ENCODE measurements at places on chromosomes 2 and 18.

DNA sequence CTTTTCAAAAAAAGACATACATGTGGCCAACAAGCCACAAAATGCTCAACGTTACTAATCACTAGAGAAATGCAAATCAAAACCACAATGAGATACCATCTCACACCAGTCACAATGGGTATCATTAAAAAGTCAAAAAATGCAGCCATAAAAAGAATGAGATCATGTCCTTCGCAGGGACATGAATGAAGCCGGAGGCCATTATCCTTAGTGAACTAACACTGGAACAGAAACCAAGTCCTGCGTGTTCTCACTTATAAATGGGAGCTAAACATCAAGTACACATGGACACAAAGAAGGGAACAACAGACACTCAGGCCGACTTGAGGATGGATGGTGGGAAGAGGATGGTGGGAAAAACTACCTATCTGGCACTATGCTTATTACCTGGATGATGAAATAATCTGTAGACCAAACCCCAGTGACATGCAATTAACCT, 17.8 kb upstream of the ATL2 start:
- no peak for DNase-seq

DNA sequence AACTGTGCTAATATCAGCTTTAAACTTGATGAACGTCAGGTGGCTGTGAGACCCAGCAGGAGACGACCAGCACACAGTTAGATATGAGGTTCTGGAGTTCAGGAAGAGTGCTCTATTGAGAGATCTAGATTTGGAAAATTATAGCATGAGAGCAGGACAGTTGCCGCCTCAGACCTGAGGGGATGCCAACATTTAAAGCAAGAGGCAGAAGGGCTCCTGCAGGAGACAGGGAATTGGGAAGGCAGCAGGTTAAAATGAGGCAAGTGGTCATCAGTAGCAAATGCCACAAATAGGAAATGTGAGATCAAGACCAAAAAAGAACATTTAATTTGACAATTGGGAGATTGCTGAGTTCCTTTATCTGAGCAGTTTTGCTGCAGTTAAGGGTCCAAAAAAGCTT, 471.9 kb downstream of the TGIF1 start:
- no peak for DNase-seq

GRCh38 chr2:208515099-208515498, 108.5 kb downstream of the PTH2R start:
- DNase-seq: no peak

DNA sequence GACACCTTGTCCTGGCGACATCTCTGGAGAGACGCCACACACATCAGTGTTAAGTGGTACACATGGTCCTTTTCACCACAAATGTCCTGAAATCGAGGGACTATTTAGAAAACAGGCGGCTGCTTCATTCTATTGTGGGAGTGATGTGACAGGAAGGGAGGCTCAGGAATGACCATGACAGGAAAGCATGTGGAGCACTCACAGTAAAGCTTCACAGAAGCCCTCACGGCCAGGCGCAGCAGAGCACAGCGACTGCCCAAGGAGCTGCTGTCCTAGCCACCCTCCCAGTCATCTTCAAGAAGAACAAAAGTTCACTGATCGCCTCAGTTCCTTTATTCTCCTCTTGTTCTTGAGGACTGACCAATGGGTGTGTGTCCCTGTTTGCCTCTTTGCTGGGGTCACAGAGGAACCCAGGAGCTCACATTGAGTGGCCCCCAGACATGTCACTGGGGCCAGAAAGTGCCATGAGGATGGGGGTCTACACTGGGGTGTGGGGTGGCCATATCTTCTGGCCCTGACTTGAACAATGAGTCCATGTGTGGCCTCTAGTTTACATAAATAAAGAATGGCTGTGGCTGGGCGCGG, 84.6 kb upstream of the RANBP2 start:
- no peak for DNase-seq

- DNase-seq: no peak
These were observed 85.7 kb downstream of the PXDN start for GRCh38 chr2:1658394-1659151.

GRCh38 chr2:88561646-88562388, 65.4 kb downstream of the EIF2AK3 start:
- no peak for DNase-seq

DNA sequence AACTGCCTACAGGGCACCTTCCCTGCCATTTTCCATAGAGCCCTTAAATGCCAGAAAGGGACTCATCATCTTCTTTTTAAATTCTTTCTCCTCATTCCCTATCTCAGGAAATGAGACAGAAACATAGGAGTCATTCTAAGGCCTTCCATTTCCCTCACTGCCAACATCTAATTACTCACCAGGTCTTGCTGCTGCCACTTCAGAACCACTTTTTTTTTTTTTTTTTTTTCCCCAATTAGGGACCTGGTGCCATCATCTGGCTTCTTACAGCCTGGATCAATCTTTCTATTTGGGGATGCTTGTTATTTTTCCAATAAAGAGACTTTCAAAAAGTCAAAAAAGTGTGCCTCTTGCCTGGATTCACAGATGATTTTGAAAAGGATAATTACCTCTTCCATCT, 373.4 kb downstream of the LPIN1 start:
- no peak for DNase-seq

DNA sequence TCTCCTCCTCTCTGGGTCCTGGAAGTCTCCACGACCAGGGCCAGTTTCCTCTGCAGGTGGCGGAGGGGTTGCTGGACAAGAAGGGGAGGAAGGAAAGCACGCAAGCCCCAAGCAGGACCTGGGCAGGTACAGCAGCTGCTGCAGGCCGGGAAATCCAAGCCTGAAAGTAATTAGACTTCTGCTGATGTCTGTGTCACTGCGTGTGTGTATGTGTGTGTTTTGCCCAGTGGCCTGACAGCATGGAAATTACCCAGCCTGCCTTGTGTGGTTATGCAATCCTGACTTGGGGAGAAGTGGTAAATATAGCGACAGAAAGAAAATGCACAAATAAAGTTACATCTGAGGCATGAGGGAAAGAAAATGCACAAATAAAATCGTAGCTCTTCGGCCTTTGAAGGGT, 121.8 kb upstream of the ZBTB14 start:
- peak; percentile 59 for DNase-seq

- DNase-seq: no peak
These were observed 28.0 kb upstream of the KCMF1 start for GRCh38 chr2:84942964-84943421.

DNA sequence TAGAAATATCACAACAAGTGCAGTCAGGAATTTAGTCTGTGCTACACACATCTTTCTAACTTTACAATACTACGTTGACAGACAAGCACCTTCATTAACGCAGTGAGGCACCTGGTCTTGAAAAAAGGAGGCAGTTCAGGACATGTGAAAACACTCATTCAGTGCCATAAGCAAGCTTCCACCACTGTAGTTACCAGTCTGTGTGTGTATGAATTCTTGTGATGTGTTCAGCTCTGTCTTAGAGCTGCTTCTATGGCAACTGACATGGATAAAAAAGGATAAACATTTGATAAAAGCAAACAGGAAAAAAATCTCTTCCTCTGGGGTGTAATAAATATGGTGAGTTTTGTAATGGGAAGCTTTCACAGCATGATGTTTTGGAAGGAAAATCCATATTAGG, 623.8 kb upstream of the NXPH2 start:
- DNase-seq: no peak

DNA sequence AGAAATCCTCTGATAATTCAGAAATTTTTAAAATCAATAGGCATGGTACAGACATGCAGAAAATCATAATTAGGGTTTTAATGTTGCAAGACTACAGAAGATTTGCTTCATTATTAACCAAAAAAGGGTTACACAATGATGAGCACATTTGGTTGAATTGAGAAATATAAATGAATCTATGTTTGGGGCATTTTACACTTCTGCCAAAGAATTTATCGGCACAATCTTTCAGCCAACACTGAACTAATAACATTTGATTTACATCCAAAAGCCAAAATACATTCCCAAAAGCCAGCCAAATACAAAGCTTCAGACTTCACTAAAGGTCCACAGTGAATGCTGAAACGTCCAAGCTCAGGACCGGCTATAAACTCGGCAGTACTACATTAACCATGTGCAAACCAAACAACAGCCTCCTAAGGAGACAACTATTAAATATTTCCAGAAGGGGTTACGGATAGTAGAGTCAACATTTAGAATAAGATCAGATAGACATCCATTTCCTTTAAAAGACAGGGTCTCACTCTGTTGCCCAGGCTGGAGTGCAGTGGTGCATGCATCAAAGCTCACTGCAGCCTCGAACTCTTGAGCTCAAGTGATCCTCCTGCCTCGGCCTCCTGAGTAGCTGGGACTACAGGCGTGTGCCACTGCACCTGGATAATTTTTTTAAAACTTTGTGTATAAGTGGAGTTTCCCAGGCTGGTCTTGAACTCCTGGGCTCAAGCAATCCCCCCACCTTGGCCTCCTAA, 29.4 kb downstream of the SPRED2 start:
- no peak for DNase-seq

DNA sequence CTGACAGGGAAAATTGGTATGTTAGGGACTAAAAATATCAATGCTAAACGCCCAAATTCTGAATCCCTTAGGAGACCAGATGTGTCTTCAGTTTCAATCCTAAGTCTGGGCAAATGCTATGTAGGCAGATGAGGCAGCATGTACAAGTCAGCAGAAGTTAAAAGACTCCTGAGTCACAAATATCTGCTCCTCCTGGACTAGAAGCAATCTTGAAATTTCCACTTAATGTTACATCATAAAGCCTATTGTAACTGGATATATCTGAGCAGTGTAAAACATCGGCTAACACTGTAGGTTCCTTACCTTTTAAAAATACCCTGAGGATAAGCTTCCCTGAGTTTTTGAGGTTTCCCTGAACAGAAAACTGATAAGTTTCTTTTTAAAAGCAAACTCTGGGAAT, 1087.6 kb upstream of the PIK3C3 start:
- DNase-seq: no peak

GRCh38 chr18:48833701-48834412, 116.9 kb downstream of the SMAD7 start:
- DNase-seq: peak; percentile 51

DNA sequence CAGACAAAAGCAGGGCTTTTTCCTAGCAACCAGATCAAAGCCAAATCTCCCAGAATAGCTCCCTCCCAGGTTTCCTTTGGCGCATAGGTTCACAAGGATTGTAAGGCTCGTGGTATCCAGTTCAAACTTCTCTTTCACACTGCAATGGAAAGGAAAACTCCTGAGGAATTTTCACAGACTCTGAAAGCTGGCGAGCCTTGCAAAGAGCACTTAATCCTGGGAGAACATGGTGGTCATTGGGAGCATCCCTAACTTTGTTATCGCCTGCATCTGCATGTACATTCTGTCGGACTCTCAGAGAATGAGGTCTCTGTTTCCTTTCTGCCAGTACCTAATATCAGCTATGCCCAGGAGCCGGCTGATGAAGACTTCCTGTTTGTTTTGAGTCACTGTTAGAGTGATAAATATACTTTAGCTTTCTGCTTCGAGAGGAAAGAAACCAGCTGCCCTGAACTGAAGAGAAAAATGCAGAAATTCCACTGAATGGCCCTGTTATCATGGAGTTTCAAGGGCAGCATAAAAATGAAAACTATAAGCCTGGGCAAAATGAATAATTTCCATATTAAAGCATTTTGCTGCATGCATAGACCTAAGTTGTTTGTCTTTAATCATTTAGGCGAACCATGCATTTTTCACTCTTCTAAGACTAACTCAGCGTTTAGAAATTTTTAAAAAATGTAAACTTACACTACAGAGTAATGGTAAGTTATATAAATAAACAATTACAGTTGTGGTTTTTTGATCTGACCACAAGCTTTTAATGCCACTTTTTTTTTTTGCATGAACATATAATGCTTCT, 76.4 kb upstream of the ZEB2 start:
- DNase-seq: peak; percentile 71

GRCh38 chr2:88351249-88351601, 101.3 kb downstream of the FOXI3 start:
- DNase-seq: no peak

DNA sequence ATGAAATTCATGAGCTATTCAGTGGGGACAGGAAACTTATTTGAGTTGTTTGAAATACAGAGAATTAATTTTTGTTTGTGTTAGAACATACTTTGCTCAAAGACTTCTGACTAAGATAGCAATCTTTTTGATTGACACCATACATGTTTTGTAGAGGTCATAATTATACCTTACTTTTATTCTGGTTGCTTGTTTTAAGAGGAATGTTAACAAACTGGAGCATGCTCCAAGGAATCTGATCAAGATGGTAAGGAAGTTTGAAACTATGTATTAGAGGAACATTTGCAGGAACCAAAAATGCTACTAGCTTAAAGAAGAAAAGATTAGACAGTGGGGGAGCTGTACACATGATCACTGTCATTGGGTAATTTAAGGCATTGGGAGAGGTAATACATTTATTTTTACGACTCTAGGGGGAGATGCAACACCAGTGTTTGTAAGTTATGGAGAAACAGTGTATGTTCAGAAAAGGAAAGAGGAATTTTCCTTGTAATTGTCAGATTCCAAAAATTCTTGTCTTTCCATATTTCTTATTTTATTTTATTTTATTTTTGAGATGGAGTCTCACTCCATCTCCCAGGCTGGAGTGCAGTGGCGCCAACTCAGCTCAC, 8.0 kb downstream of the AGFG1 start:
- DNase-seq: peak; percentile 66

- DNase-seq: peak; percentile 51
These were observed 32.4 kb downstream of the TTLL4 start for GRCh38 chr2:218743068-218743467.

- no peak for DNase-seq
These were observed 560.6 kb downstream of the SLC4A3 start for GRCh38 chr2:220188031-220188430.

GRCh38 chr2:68357605-68358337, 7.3 kb upstream of the PLEK start:
- peak; percentile 82 for DNase-seq

GRCh38 chr2:3571284-3571683, 3.8 kb upstream of the RPS7 start:
- no peak for DNase-seq

- no peak for DNase-seq
These were observed 57.9 kb upstream of the CD226 start for GRCh38 chr18:70005580-70005979.

GRCh38 chr2:203550266-203550665, 15.2 kb upstream of the RAPH1 start:
- DNase-seq: no peak

DNA sequence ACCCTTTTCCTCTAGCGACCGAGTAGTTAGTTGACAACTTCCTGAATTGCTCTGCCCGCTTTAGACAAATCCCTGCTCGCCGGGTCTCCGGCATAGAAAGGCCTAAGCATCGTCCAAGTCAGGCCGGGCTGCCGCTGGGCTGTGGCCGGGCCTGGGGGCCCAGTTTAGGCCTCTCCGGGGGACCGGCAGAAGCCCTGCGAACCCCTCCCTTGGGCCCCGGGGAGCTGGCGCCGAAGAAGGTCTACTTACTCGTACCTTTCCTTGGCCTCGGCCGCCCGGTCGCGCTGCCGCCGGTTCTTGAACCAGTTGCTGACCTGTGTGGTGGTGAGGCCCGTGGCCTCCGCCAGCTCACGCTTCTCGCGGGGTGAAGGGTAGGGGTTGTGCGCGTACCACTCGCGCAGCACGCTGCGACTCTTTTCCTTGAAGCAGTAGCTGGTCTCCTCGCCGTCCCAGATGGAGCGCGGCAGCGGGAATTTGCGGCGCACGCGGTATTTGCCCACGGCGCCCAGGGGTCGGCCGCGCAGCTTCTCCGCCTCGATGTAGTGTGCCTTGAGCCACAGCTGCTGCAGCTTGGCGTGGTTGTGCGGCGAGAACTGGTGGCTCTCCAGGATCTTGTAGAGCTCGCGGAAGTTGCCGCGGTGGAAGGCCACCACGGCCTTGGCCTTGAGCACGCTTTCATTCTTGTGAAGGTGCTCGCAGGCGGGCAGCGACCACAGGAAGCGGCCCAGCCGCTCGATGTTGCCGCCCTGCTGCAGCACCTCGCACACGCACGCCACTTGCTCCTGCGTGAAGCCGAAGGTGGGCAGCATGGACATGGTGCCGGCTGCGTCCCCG, 739 bp downstream of the SIX2 start:
- DNase-seq: peak; percentile 48

- no peak for DNase-seq
These were observed 613.1 kb downstream of the ZEB2 start for GRCh38 chr2:143906850-143907249.
